ENCODE measurements at places on chromosomes 11 and 22. TPM values are rescaled to one million over a fixed set of nuclear protein-coding genes. Genes with fewer than 3 reads are reported as not detected.

Gene TCF20
- total RNA-seq = 42.9 TPM

Gene NECTIN1
- total RNA-seq = 7.1 TPM

Gene CRYBA4
- total RNA-seq = not detected

Gene NXPE1
- total RNA-seq = not detected

Gene SCGB1D2
- not detected for total RNA-seq

Gene KCNJ11
- 1.0 TPM for total RNA-seq

Gene CLDN25
- total RNA-seq = not detected

Gene OR52I2
- not detected for total RNA-seq

Gene MRTFA
- total RNA-seq = 73.6 TPM

Gene MMP27
- total RNA-seq = not detected

DNA sequence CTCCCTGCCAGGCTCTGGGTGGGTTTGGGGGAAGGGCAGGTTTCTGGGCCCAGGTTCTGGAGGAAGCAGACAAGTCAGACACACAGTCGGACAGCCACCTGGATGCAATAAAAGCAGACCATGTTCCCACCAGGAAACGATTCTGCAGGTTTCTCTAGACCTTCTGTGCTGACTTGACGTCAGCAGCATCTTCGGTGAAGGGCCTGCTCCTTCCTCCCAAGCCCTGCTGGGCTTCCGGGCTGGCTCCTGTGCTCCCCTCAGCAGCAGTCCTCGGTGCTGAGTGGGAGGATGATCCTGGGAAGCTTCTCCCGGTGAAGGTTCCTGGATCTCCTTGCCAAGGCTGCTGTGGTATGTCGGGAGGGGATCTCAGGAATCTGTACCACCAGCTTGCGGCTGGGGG, 240.0 kb downstream of the GRIK4 start:
- DNase-seq = no peak

- no peak for DNase-seq
Observed at GRCh38 chr11:70397336-70397982, 870 bp upstream of the CTTN start.

DNA sequence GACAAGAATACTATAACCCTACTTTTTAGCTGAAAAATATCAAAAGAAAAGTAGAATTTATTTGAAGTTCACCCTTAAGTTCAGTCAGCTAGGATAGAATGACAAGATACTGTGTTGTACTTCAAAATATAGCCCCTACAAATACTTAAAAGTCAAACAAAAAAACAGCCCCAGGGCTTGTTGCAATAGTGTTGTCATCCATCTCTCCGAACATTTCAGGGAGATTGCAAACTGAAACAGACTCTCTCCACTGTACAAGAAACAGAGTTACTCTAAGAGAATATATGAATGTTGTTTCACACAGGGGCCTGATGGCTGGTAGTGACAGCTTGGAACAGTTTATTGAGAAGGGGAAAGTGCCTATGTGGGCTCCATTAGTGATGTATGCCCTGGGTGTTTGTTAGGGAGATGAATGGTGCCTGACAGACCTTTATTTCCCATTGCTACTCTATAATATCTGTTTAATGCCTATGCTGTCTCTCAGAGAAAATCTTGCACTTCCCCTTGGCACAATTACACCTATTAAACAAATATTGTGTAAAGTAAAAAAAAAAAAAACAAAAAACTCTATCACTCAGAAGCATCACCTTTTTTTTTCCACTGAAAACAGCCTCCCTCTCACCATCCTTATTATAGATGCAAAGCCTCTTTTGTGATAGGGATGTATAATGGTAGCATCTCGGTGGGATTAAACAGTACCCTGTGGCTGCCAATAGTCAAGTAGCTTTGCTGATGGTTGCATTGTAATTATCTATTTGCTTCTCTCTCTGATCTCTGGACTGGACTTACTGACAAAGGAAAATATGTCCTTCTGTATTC, 506.3 kb upstream of the LUZP2 start:
- no peak for DNase-seq

- DNase-seq = no peak
Observed at GRCh38 chr22:27621486-27622070, 180.0 kb downstream of the MN1 start.

GRCh38 chr11:46664612-46665011, 35.8 kb downstream of the ARHGAP1 start:
- no peak for DNase-seq

DNA sequence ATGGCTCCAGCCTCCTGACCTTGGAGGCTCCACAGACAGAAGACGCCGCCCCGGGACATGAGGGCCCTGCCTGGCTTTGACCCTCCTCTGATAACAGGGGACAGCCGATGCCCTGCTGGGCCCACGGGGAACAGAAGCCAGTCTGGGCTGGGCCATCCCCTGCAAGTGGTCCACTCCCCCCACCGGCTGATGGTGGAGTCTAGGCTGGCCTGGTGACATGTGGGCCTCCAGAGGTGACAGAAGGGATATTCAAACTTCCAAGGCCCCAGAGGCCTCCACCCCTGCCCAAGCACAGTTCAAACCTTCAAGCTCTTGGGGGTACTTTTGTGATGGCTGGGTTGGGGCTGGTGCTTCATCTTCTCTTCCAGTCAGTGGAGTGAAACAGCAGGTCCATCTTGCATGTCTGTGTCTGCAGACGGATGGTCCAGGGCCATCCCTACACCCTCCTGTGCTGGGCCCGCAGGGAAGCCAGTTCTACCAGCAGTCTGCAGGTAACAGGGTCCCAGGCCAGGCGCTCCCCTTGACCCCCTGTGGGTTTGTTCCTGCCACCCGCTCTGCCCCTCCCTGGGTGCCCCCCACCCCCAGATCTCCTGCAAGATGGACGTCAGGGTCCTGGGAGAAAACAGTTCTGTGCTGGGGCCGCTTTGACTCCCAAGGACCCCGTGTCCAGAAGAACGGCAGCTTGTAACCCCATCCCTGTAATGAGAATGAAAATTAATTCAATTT, 929.9 kb downstream of the BRD1 start:
- no peak for DNase-seq

DNA sequence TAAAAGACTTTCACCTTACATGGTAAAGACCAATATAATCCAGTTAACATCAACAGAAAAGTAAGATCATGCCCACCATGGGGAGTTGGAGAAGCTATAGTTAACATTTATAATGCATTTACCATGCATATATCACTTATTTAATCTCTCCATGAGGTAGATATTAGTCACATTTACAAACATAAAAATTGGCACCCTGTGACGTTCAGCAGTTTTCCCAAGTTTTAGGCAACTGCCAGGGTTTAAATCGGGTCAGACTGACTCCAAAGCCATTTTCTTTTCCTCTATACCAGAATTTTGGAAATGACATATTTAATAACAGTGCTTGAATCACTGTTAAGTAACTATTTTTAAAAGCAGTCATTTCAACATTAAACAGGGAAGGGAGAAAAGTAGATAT, 266.3 kb downstream of the DDX10 start:
- DNase-seq = no peak

DNA sequence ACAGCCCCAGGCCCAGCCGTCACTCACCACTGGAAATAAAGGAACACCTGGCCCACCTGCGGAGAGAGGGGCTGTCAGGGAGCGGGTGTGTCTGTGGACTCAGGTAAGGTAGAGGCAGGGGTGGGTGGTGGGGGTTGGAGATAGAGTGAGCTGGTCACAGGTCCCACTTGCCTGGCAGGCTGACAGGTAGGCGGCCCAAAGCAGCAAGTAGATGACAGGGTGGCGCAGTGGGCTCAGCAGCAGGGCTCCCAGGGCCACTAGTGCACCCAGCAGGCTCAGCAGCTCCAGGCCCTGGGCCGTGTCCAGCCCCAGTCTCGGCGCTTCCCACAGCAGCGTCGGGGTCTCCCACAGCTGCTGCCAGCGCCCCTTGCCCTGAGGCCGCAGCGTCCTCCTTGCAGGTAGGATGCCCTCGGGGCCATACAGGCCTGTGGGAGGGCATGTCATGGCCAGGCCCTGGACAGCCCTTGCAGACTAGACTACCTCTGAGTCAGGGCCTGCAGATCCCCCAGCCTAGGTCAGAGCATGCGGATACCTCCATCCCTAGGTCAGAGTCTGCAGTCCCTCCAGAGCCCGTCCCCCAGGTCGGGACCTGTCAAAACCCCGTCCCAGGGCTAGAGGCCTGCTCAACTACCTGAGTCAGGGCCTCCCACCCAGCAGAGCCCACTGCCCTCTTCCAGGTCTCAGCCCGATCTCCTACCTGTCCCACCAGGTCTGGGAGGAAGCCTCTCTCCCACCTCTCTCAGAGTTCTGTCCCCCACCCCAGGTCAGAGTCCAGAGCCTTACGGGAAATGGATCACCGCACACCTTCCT, 686 bp downstream of the LMF2 start:
- peak; percentile 65 for DNase-seq

DNA sequence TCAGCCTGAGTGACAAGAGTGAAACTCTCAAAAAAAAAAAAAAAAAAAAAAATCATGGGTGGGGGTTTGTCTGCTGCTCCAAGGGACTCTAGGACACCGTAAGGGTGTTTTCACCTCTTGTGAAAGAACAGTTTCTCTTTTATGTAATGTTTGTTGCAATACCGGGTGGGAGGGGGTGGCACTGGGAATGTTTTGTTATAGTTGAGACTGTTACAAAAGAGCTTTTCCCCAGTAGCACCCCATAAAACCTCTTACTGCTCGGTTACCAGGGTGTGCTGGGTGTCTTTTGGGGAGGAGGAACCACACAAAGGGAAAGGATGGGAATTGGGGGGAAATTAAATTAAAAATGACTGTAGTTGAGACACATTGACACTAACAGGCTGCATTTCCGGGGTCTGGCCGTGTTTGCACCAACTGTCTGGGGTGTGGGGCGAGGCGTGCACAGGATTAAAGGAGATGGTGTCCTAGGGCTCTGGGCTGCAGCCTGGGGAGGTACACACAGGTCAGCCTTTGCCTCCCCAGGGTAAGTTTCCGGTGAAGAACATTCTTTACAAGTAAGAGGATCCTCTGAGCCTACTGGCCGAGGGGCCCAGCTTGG, 1.6 kb downstream of the NFAM1 start:
- DNase-seq = no peak

DNA sequence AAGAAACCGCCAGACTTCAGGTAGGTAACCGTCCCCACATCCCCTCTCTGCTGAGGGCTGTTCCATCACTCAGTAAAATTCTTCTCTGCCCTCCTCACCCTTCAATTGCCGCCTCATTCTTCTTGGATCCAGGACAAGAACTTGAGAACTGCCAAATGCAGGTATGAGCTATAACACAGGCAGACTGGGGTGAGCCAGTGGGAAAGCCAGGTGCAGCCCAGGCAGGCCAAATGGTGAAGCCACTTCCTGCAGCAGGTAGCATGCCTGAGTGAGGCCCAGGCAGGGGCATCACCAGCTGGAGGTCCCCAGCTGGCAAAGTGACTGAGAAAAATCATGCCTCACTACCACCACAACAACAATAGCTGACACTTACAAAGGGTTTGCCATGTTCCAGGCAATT, 22.4 kb upstream of the API5 start:
- no peak for DNase-seq

DNA sequence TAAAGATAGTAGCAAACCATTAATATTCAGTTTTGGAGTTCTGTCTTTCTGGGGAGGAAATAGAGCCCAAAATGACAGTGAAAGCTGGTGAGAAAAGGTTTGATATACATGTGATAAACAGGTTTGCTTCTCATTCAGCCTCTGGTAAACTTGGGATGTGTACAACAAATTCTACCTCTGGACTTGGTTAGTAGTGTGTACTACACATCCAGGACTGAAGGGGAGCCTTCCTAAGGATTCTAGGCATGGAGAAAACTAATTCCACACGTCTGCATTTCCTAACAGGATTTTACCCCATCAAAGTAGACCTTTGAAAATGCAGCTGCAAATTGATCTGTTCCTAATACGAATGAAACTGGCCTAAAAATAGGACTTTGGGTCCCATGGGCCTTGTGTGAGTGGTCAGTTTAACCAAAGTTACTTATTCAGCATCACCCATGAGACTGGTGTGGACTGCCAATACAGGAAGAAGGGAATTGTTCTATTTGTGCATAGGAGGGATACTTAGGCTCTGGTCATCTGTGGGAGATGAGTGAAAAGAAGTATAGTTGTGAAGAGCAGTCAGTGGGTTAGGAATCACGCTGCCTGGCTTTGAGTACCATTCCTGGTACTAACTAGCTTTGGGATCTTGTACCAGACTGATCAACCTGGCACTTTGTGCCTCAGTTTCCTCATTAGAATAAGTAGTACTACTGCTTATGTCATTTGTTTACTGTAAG, 74.2 kb downstream of the YAP1 start:
- DNase-seq = no peak

GRCh38 chr22:33220476-33221080, 162.4 kb upstream of the SYN3 start:
- no peak for DNase-seq

DNA sequence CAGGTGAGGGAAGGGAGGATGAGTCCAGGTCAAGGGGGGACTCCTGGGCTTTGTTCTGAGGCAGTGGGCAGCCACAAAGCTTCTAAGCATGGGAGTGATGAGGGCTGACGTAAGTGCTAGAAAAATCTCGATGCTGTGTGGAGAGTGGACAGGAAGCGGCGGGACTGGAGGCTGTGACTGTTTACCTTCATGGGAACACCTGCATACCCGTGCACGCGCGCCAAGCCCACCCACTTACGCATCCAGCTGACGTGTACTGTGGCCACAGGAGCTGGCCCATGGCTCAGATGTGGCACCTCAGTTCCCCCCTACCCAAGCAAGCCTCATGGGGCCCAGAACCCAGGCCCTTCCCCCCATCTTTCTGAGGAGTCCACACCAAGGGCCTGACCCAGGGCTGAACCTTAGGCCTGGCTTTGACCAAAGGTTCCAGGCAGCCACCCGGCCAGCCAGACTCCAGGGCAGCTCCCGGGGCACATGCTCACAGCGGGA, 14.0 kb downstream of the MYRF start:
- DNase-seq = no peak

- DNase-seq = no peak
Observed at GRCh38 chr22:20786536-20786979, 12.6 kb downstream of the SERPIND1 start.

- peak; percentile 57 for DNase-seq
Observed at GRCh38 chr11:19370100-19370861, 129.5 kb upstream of the E2F8 start.

DNA sequence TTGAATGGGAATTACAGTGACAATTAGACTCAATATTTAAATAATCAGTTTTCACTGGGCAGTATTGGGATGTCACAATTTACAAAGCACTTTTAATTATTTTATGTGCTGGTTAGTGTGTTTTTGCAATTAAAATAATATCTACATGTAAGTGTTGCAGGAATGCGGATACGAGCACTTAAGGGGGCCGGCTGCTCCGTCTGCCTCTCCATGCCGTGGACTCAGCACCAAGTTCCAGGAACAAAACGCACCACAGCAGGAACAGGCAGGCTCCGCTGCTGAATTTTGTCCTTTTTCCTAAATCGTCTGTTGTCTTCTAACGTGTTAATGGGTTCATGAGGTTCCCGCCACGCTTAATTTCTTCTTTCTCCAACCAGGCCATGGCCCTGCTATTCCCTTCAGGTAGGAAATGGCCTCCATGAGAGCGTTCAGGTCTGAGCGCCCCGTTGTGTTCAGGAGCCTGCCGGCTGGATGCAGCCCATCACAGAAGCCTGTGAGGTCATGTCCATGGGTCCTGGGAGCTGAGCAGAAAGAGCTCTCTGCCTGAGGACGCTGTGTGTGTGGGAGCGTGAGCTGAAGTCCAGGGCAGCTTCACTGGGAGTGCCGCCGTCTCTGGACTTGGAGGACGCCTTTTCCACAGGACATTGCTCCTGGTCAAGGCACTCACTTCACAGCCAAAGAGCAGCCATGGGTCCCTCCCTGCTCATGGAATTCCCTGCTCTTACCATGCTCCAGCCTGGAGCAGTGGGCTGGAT, 730.3 kb downstream of the BRD1 start:
- peak; percentile 27 for DNase-seq
